ENCODE measurements at places on chromosomes 4 and X.

GRCh38 chrX:41033299-41033698 is 51.9 kb upstream of the USP9X start:
- DNase-seq, result no peak

DNA sequence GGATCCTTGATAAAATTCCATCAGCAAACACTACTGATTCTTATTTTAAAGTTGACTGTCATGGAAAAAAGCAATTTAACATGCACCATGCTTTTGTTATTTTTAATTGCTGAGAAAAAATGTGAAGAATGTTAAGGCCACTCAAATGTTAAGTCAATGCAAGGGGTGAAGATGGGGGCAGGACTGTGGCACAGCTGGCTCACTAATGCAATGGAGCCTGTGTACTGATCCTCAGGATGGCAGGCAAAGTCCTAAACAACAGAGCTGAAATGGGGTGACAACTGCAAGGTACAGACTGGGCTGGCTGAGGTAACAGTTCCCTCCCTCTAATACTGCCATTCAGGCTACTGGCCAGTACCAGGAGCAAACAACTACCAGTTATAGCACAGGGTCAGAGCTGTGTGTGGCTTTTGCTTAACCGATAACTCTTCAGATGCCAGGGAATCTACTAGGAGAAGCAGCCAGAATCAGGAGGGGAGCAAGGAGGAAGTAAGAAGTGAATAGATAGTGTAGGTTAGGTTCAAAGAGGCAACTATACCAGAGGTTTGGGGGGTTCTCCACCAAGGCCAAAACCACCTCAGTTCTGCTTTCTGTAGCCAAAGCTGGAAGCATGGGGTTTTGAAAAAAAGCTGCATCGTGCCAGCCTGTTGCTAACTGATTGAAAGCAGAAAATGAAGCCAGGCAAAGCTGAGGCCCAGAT is 372.6 kb downstream of the OPHN1 start:
- no peak for DNase-seq

DNA sequence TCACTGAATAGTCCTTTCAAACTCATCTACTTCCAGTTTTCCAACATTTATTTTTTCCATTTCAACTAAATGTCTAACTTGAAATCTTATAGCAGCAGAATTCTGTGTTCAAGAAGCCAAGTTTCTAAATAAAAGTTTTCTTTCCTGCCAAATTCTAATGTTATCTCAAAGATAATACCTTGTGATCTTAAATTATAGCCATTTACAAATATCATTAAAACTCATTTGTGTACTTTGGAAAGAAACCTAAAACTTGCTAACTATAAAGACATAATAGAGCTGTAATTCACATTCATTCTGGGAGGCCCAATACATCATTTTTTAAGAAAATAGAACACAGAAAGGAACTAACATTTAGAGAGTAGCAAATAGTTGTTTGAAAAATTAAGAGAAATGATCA is 83.9 kb downstream of the MAD2L1 start:
- no peak for DNase-seq

GRCh38 chrX:14718403-14718802 is 154.5 kb downstream of the FANCB start:
- no peak for DNase-seq

GRCh38 chr4:5685296-5685695 is 23.1 kb downstream of the EVC2 start:
- DNase-seq, result no peak

GRCh38 chr4:141962486-141962885 is 326.1 kb downstream of the IL15 start:
- DNase-seq, result no peak

- no peak for DNase-seq
Observed at GRCh38 chrX:154040307-154040756, 20.6 kb upstream of the IRAK1 start.

DNA sequence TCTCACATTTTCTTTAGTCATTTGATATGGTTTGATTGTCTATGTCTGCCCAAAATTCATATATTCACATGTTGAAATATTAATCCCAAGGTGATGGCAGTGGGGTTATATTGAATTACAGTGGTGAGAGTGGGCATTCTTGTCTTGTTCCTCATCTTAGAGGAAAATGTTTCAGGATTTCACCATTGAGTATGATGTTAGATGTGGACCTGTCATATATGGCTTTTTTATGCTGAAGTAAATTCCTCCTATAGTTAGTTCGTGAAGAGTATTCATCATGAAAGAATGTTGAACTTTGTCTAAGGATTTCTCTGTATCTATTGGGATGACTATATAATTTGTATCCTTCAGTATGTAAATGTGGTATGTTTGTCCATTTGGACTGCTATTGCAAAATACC is 512.3 kb upstream of the EPHA5 start:
- no peak for DNase-seq

DNA sequence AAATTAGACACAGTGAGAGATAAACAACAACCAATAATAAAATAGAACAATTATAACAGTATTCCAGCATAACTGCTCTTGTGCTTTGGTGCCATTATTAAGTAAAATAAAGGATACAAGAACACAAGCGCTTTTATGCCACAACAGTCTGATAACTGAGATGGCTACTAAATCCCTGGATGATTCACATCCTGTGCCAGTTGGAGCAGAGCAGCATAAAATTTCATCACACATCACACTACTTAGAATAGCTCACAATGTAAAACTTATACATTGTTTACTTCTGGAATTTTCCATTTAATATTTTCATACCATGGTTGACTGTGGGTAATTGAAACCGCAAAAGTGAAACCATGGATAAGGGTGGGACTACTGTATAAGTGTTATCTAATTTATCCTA is 399.9 kb upstream of the CNKSR2 start:
- no peak for DNase-seq

- DNase-seq, result no peak
Observed at GRCh38 chrX:9312922-9313867, 151.7 kb upstream of the TBL1X start.

GRCh38 chr4:102143433-102143832 is 201.8 kb downstream of the SLC39A8 start:
- no peak for DNase-seq

GRCh38 chr4:41322617-41323016 is 65.9 kb downstream of the UCHL1 start:
- DNase-seq, result no peak

DNA sequence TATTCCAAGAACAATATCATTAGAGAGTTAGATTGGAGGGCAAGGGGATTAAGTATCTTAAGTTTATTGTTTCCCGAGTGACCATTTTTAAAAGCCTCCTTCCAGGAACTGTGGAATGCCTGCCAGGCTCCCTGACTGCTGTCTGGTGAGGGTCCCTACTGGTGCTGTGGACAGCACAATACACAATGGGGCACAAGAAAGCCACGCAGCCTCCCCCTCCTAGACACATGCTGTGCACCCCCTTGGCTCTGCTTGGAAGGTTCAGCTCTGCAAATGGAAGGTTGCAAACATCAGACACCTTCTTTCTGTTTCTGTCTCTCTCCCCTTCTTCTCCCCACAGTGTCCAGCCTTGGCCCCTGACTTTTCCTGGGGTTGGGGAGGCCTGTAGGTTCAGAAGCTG is 153.2 kb downstream of the SHROOM3 start:
- no peak for DNase-seq

GRCh38 chrX:69741721-69742120 is 125.8 kb downstream of the EDA start:
- no peak for DNase-seq

DNA sequence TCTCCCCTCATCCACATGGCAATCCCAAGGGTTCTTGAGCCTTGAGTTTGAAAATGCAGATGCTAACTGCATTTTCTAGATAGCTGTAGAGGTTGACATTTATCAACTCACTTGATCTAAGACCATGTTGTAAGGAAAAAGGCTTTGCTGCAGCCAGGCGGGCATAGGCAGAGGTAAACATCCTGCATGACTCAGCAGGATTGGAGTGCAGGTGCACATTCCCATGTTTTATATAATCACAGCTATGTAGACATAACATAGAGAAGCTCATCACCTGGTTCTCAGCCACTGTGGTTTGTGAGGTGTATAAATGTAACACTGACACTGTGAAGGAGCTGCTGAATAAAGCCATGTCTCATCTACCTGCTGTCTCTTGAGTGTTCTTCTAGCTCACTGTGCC is 62.3 kb upstream of the PDE5A start:
- DNase-seq, result no peak

- DNase-seq, result peak; percentile 24
Observed at GRCh38 chrX:69179380-69179911, 14.2 kb upstream of the PJA1 start.

DNA sequence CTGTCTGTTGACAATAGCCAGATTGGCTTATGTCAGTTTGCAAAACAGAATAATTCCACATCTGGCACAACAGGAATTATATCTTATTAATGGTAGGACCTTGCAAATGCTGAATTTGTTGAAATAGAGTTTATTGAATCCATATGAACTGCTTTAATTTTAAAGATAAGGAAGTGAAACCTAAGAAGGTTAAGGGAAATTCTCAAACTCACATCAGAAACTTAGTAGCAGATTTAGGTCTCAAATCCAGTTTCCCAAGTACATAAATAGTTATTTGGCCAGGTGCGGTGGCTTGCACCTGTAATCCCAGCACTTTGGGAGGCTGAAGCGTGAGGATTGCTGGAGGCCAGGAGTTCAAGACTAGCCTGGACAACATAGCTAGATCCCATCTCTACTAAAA is 117.1 kb downstream of the HNRNPD start:
- DNase-seq, result no peak

GRCh38 chrX:154038656-154039055 is 19.0 kb upstream of the IRAK1 start:
- no peak for DNase-seq

DNA sequence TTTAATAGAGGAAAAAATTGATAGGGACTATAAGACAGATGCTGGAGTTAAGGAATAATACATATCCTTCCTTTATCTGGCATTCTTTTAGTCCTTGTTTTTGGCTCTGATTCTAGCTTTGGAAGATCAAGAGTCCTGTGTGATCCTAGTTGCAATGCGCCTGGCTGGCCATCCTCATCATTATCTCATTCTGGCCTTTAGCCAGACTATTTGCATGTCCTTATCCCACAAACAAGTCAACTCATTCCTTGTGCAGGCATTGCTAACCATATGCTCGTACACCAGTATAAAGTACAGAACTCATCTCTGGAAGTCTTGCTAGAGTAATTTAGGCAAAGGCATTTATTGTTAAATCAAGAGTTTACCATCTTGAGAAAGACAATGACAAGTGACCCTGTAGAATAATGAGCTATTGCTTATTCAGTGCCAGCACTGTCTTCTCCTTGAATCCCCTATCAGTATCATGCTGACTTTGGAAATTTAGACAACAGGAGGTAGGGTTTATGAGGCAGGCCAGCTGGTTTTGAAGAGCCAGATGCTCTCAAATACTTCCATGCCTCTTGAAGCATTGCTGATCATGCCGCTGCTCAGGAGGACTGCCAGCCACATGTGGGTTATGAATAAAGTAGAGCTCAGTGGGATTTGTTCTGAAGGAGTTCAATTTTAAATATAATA is 1730.3 kb upstream of the TENM3 start:
- no peak for DNase-seq

GRCh38 chr4:76307660-76308014 is 1.1 kb downstream of the STBD1 start:
- no peak for DNase-seq

DNA sequence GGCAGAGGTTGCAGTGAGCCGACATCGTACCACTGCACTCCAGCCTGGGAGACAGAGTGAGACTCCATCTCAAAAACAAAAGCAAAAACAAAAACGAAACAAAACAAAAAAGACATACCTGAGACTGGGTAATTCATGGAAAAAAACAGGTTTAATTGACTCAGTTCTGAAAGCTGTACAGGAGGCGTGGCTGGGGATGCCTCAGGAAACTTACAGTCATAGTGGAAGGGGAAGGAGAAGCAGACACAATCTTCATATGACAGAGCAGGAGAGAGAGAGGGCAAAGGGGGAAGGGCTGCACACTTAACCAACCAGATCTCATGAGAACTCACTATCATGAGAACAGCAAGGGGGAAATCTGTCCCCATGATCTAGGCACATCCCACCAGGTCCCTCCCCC is 229.5 kb downstream of the STK32B start:
- no peak for DNase-seq

DNA sequence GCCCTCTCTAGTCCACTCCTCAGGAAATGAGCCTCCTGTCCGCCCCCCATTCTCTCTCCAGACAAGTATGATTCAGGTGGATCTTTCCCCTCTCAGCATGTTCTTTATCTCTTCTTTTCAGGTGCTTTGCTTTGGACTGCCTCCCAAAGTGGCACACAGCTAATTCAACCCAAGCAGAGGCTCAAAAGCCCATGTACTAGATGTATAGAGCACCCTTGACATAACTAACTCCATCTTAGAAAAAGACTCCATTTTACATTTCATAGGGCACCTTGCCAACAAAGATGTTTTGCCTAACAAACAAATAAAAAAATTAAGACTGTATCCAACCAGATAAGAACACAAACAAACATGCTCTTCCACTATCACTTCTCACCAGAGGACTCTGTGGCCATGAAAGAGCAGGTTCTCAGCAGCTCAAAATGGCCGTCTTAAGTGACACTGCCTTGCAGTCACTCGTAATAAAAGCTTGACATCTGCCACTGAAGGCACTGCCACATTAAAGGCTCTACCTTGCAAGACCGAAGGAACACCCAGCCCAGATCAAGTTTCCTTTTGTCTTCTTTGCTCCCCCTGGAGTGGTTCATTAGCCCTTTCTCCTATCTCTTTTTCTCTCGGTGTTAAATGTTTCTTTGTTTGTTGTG is 84.9 kb upstream of the TAB3 start:
- DNase-seq, result no peak

DNA sequence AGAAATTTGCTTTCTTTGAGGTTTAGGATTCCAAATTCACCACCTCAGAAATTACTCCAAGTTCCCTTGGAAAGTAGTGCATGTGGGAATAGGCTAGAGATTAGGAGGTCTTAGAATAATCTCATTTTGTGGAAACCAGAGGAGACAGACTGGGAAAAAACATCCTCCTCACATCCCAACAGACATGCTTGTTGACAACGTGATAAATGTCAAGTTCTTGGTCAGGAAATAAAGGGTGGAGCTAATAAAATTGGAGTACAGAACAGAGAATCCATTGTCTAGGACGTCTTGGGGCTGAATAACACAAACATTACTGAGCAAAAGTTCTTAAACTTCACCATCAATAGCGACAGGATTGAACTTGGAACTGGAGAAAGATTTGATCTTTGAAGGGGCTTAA is 233.4 kb downstream of the PABPC4L start:
- no peak for DNase-seq

GRCh38 chrX:21734175-21734574 is 23.7 kb downstream of the SMPX start:
- no peak for DNase-seq

DNA sequence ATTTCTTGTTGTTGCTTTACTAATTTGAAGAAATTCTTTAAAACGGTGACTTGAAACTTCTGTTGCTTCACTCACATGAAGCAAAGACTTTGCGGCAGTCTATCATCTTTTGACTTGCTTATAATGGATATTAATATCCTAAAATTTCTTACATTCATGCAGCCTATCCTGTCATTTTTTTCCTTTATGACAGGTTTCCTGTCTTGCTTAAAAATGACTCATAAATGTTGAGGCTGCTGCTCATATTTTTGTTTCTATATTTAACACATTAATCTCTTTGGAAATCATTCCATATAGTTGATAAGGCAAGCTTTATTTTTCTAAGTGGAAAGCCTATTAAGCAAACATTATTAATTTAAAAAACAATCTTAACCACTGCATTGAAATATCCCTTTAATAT is 176.6 kb upstream of the GALNTL6 start:
- no peak for DNase-seq

- no peak for DNase-seq
Observed at GRCh38 chr4:183960962-183961541, 55.9 kb downstream of the STOX2 start.

- DNase-seq, result no peak
Observed at GRCh38 chr4:59904331-59904730, 1295.8 kb upstream of the ADGRL3 start.

GRCh38 chr4:183729430-183730328 is 70.6 kb downstream of the TRAPPC11 start:
- DNase-seq, result no peak
